ENCODE measurements at places on chromosomes 5 and 9. TPM values are rescaled to one million over a fixed set of nuclear protein-coding genes. Genes with fewer than 3 reads are reported as not detected.

DRD1 gene
- not detected for total RNA-seq

PTPN3 gene
- 47.1 TPM for total RNA-seq

NEUROG1 gene
- total RNA-seq = not detected

GABRA1 gene
- not detected for total RNA-seq

PTBP3 gene
- total RNA-seq = 26.3 TPM

SLC34A1 gene
- total RNA-seq = 0.39 TPM

EMB gene
- total RNA-seq = 2.2 TPM

GCNT1 gene
- total RNA-seq = 37.3 TPM
